T1000 (cell line): ENCODE measurements at places on chromosomes 13 and 19.

- DNase-seq: no peak
Observed at GRCh38 chr19:4555657-4556561, 3.6 kb downstream of the SEMA6B start.

- DNase-seq: no peak
Observed at GRCh38 chr13:105874814-105875213, 660.6 kb downstream of the EFNB2 start.

DNA sequence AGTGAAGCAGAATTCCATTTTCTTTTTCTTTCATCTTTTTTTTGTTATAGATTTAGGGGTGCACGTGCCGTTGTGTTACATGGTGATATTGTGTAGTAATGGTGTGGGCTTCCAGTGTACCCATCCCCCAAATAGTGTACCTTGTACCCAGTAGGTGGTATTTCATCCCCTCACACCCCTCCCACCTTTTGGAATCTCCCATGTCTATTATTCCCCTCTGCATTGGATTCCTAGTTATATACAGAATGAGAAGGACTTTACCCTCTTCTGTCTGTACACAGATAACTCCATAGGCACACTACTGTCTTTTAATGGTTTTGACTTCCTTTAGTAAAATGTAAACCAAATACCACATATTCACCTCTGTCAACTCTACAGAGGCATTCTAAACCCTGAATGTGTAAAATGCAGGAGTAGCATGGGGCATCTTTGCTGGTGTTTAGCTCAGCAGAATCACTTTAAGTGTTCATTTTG is 28.0 kb downstream of the FRY start:
- no peak for DNase-seq

DNA sequence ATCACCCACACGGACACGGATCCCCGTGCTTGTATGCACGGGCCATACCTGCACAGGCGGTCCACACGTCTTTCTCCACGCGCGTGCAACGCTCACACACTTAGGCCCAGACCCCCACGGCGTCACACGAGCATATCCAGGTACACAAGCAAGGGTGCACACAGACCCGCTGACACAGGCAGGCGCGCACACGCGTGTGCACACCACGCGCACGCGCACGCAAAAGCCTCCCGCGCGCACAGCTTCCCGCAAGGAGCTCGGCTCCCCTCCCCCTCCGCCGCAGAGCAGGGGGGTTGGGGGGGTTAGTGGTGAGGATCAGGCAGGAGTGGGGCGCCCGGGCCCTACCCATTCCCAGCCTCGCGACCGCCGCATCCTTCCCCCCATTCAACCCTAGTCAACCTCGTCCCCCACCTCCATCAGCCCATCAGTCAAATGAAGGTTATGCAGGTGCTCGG is 407 bp downstream of the RAB3A start:
- DNase-seq: no peak

DNA sequence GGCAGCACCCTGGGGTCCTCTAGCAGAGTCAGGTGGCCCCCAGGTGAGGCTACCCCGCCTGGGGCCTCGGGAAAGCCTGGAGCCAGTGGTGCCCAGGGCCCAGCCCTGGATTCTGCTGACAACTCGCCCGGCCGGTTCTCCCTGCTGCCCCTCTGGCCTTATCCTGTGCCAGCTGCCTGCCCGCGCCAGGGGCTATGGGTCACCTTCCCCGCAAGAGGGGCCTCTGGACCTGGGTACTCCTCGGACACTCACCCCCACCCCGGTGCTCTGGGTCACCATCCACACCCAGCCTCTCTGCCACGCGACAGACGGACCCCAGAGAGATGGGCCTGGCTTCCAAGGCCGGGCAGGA is 24.0 kb downstream of the ZBTB7A start:
- DNase-seq: no peak

- no peak for DNase-seq
Observed at GRCh38 chr13:75993823-75994222, 357.7 kb downstream of the LMO7 start.

DNA sequence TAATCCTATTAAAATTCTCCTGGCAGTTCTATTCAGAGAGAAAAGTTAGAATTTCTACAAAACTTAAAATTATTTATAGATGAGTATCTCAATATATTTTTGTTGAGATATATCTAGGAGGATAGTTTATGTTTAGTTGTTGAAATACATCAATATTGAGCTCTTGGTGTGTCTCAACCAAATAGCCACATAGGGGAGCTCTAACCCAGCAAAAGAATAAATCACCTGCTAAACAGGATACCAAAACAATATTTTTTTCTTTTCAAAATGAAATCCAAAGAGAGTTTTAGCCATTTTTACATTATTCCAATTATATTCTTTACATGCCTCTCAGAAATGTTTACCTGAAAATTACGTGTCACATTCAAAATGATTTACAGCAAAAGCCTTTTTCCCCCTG is 954.7 kb downstream of the SLITRK6 start:
- no peak for DNase-seq

GRCh38 chr19:33997690-33998089 is 174.6 kb upstream of the LSM14A start:
- DNase-seq: no peak
